ENCODE measurements at places on chromosomes 7 and 10.

DNA sequence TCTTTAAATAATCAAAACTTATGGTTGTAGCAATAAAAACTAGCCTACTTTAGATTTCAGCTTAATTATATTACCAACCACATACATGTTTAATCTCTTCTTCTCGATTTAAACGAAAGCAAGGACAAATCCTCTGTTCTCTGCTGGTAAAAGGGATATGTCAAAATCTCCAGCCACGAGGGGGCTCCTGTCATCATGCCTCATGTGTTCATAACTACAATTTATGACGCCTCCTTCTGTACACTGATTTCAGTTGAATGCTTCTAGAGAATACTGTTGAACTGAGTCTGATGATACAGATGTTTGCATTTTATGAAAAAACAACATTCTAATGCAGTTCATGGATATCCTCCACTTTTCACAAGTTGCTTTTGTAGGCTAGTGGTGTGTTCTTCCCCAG, 220.0 kb upstream of the DPP6 start:
- DNase-seq, result no peak

GRCh38 chr7:132292803-132293202, 283.5 kb downstream of the PLXNA4 start:
- DNase-seq, result no peak

DNA sequence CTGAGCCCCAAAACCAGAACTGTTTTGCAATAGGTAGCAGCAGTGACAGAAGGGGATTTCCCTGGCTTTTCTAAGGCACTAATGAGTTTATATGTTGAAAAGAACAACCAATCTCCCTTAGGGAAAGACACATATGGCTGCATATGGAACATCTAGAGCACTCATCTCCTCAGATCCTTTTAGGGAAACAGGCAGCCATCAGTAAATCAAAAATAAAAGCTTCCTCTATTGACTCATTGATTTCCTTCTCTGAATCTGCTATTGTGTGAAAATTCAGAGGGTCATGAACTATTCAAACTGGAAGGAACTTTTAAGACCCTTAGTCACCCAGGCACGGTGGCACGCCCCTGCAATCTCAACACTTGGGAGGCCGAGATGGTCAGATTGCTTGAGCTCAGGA, 110.9 kb upstream of the NANOS1 start:
- DNase-seq, result no peak

DNA sequence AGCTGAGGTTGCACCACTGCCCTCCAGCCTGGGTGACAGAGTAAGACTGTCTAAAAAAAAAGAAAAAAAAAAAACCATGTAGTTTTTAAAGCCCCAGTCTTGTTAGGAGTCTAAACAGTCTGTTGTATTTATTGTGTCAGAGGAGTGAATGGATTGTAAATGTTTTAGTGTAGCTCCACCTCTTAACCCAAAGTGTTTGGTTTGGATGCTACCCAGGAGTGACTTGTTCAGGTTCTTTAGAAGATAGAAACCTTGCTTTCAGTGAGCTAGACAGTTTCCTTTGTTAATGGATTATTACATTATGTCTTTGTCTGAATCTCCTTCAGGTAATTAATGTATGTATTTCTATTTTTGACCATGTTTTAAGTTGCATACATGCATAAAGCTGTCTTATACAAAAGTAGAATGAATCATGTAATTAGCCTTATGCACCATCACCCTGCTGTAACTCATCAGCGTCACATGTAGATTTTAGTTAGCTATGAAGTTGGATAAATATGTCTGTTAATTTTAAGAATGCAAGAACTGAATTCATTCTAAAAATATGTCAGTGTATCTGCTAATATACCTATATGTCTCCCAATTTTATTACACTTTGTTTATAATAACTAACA, 97.7 kb downstream of the TAF3 start:
- DNase-seq, result no peak

GRCh38 chr10:119896061-119896655, 3.6 kb downstream of the SEC23IP start:
- DNase-seq, result no peak

- no peak for DNase-seq
These were observed 20.8 kb downstream of the CCDC6 start for GRCh38 chr10:59885430-59886134.

DNA sequence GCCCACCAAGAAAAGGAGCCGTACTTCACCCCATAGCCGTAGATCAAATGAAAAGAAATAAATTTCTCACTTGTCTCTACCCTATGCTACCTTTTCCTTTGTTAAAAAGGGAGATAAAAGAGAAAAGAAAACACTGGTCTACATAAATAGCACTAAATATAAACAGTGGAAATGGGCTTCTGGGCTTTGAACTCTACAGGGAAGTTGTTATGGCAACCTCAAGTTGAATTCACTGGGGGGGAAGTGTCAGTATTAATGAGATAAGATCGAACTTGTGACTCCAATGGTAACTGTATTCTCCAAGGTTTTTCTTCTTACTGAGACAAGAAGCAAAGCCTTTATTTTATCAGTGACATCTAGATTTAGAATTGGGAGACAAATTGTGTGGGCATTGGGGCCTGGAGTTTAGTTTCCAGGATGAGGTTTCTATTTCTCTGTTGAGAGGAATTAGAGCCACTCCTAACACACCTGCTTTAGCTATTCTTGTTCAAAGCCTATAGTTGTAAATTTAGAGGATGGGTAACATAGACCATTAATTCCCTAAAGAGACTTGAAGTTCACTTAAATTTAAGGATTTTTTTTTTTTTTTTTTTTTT, 604.3 kb upstream of the GALNT17 start:
- no peak for DNase-seq

GRCh38 chr10:42875798-42876341, 93.3 kb downstream of the BMS1 start:
- no peak for DNase-seq
